CD4-positive, alpha-beta T cell treated with Interleukin-2 at 100 ng/mL for 4 hours (primary cell): ENCODE measurements at places on chromosomes 12 and 14.

GRCh38 chr12:123114304-123115083, 36.4 kb downstream of the PITPNM2 start:
- no peak for DNase-seq

GRCh38 chr14:72543341-72543740, 350.6 kb downstream of the DPF3 start:
- DNase-seq, result no peak

DNA sequence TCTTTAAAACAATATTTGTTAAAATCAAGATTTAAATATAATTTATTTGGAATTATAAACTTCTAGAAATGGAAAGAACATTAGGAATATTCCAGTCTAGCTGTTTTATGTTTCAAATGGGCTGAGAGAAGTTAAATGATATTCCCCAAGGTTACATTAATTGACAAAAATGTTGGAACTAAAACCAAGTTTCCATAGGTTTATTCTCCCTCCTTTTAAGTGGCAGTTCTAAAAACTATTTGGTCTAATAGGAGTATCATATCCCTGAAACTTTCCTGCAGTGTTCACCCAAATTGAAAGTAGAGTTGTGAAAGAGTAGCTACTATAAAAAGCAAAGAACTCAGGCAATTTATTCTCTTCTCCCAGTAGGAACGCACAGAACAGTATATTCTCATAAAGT, 1185.5 kb downstream of the LRFN5 start:
- no peak for DNase-seq

DNA sequence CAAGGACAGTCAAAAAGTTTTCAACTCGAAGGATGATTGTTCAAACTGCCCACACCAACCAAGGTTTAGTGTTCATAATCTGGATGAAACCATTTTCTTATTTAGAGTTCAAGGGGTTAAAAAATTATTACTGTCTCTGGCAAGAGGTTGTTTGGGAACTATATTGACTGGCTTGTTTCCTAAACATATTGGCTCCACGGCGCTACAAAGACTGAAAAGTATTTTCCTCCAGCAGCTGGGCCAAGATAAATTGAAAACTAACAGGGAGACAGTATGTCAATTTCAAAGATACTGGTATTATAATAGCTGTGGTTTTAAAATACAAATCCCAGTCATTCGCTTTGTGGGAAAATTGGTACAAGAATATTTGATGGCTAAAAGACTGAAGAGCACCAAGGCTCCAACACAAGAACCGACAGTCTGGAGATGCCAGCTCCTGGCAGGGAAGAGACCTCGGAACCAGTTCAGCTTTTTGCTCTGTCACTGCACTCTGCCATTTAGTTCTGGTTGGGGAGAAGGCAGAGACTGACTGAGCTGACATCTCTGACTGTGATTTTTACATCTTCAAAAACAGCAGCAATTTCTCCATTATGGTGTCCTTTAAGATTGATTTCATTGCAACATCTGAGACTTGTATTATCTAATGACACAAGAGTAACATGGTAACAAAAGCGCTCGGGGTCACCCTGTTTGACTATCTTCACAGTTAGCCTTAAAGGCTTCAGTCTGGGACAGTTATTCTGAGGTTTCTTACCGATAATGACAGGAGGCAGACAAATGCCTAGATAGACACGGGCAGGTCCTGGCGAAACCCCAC, 62.0 kb downstream of the ST8SIA1 start:
- no peak for DNase-seq

GRCh38 chr14:103735815-103736545, 20.4 kb downstream of the ZFYVE21 start:
- DNase-seq, result no peak

DNA sequence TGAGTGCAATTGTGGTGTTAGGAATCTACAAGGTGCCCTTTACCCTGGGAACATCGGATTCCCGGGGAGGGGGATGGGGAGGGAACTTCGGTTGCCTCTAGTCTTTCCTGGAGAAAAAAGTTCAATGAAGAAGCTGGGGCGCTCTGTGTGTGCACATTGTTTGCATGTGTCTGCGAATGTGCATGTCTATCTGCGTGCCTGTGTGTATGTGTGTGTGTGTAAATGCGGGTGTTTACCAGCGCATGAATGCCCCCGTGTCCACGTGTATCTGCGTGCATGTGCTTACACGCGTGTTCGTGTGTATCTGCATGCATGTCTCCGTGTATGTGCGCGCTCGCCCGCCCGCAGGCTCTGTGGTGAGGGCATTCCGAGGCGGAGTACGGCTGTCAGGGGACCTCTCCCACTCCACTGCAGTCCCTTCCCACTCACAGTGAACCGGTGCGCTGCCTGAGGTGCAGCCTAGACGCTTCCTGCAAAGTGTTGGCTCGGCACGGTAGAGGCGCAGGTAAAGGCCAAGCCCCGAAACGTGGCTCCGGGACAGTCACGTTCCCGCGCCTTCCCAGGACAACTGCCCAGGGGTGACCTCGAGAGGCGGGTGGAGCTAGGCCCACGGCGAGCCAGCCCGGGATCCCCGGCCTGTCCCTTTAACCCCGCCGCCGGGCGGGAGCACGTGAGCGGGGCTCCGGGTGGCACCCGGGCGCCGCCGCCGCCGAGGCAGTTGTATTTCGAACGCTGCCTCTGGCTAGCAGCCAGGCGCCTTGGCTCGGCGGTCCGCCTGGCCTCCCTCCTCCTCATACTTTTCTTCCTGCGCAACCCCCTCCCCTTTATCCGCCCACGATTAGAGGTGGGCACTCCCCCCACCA, 539 bp upstream of the HMGA2 start:
- no peak for DNase-seq

DNA sequence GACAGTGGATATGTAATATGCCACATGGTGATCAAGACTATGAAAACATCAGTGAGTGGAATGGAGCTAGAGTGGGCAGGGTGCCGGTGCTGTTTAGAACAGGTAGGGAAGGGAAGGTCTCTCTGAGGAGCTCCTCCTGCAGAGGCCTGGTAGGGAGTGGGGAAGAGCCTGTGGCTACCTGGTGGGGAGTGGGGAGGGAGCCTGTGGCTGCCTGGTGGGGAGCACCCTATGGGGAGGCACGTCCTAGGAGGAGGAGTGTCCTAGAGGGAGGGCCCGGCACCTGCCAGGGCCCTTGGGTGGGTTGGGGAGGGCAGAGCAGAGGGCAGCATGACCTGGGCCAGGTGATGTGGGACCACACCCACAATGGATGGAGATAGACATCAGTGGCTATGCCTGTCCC, 122.6 kb downstream of the ADGRD1 start:
- DNase-seq, result no peak

- DNase-seq, result no peak
Measured at GRCh38 chr12:76003355-76003638, 28.3 kb downstream of the PHLDA1 start.

GRCh38 chr12:12425616-12426015, 68.7 kb downstream of the BORCS5 start:
- DNase-seq, result no peak

- no peak for DNase-seq
Measured at GRCh38 chr12:92193846-92194245, 48.2 kb upstream of the BTG1 start.

DNA sequence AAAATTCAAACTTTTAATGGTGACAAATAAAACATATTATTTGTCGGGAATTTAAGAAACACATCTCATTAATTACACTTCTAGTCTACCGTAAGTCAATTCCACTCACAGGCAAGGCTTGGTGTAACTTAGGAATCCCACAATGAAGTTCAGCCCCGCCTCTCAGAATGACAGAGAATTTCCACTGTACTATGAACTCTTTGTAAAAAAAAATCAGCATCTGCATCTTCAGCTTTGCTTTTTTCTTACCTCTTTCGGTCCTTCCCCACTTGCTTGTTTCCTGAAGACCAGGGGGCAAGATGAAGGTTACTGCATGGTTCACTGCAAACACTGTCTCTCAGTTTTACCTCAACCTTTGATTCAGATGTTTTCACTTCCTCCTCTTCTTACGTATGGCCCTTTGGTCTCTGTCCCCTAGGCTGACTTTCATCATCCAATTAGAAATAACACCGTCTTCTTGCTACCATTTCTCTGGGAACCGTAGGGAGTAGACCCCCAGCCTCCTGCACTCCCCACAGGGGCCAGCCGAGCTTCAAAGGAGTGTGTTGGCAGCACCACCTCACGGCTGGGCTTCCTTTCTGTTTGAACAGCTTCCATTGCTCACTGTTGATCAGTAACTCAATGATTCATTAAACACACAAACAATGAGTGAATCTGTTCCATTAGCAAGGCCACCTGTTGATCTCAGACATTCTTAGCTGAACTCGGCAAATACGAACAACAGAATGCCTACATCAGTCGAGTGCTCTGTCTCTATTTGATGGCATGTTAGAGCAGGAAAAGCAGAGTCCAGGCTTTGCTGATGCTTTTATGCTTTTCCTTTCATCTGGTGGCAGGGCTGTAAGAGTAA, 343.0 kb downstream of the BMP4 start:
- DNase-seq, result no peak

GRCh38 chr14:56244138-56244789, 126.1 kb downstream of the PELI2 start:
- DNase-seq, result no peak

- DNase-seq, result no peak
Measured at GRCh38 chr12:22044391-22044790, 1.6 kb upstream of the CMAS start.

DNA sequence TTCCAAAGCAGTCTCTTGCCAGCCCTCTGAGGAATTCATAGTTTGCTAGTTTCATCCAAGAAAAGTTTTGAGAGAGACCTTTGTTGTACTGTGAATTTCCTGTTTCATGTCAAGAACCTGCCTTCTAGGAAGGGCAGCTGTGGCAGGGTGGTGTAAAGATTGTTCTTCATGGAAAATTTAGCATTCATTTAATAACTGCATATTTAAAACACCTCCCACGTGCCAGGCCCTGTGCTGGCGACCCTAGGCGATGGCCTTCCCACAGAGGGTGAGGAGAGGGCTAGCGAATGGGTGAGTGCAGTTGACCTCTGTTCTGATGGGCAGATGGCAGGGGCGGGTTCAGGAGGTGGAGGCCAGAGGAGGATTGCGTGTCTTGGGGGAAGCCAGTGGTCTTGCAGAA, 43.2 kb downstream of the MLXIP start:
- no peak for DNase-seq

- no peak for DNase-seq
Measured at GRCh38 chr14:42523666-42524065, 917.0 kb downstream of the LRFN5 start.

GRCh38 chr12:44076871-44077270, 241.0 kb downstream of the TMEM117 start:
- no peak for DNase-seq

DNA sequence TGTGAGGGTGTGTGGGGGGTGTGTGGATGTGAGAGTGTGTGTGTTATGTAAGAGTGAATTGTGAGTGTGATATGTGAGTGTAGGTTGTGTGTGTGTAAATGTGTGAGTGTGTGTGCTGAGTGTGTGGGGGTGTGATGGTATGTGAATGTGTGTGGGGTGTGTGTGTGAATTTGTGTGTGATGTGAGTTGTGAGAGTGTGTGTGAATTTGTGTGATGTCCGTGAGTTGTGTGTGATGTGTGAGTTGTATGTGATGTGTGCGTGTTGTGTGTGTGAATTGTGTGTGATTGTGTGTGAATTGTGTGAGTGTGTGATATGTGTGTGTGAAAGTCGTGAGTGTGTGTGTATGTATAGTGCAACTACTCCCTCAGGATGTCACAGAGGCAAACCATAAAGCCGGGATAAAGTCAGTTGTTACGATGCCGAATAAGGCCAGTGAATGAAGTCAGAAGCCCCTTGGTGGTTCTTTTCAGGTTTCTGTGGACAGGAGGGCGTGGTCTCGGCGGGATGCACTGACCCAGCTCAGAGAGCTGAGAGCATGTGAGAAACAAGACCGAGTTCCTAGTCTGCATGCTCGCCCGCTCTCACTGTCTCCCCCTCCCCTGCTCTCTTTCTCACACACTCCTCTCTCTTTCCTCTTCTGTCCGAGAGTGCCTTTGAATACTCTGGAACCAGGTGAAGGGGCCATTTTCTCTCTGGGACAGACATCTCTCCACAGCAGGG, 71.8 kb upstream of the MAX start:
- no peak for DNase-seq

- DNase-seq, result no peak
Measured at GRCh38 chr14:100571837-100572236, 15.4 kb downstream of the BEGAIN start.

GRCh38 chr12:67043771-67044170, 225.4 kb upstream of the CAND1 start:
- no peak for DNase-seq

- DNase-seq, result no peak
Measured at GRCh38 chr12:78086553-78087362, 256.1 kb downstream of the NAV3 start.

GRCh38 chr12:96063046-96063445, 27.7 kb upstream of the LTA4H start:
- peak; percentile 42 for DNase-seq

DNA sequence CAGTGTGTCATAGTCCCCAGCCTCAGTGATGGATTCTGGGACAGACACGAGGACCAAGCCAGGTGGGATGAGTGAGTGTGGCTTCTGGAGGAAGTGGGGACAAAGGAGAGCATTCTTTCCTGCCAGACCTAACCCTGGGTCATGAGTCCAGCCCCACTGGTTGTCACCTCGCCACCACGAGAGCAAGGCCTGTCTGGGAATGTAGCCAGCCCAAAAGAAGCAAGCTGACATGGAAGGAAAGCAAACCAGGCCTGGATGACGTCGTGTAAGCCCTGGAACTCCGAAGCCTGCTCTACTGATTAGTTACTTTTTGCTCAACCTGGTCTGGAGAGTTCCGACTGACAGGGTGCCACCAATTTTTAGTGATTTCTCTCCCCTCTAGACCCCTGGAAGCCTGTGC, 105.9 kb downstream of the SINHCAF start:
- DNase-seq, result no peak

- no peak for DNase-seq
Measured at GRCh38 chr12:26373606-26374495, 178.5 kb downstream of the SSPN start.

DNA sequence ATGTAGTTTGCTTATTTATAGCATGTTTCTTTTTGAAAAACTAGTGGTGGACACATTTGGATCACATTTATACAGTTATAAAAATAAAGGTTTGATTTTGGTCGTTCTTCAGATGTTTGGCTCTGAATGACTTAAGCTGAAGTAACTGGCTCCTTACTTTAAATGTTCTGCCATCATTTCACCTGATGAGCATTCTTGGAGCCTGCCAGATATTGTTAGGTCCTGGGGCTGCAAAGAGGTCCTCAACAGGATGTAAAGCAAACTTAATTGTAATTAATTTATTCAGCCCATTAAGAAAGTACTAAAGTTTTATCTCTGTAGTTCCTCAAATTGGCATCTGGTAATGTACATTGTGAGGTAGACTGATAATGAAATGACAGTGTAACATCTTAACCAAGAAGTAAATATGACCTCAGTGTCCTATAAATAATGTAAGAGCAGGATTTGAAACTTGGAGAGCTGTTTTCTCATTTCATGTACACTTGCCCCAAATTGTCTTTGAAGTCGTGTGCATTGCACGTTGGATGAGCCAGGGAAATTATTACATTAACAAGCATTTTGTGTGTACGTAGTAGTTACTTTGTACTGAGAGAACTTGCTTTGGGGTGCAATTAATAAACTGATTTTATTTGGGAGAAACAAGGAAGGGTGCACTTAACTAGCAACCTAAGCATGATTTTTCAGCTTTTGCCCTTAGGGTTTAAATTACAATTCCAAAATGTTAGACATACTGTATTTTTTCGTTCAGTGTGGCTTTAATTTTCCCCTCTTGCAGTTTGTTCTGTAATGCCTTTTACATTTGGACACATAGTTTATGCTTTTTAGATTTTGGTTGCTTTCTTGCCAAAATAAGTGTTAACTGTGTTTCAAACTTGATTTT, 7.5 kb downstream of the EIF5 start:
- DNase-seq, result no peak
